ENCODE measurements at places on chromosomes 13 and 19.
A peak's percentile ranks its signal among the peaks of the same experiment; 100 is the strongest.

GRCh38 chr19:54188215-54188871 is 1.0 kb downstream of the MBOAT7 start:
- peak; percentile 85 for DNase-seq

GRCh38 chr13:34076319-34076718 is 258.4 kb downstream of the RFC3 start:
- DNase-seq: no peak

DNA sequence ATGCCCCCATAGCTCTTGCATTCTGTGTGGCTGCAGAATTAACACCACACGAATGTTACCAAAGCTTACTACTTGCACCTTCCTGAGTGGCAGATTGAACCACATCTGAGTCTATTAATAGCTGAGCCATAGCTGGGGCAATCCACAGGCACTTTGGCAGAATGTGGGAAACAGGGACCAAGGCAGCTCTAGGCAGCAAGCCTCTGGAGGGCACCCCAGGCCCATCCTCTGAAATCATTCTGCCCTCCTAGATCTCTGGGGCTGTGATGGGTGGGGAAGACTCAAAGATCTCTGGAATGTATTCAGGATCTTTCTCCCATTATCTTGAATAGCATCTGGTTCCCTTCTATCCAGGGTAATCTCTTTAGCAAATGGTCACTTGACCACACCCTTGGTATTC is 139.3 kb downstream of the TNFRSF19 start:
- no peak for DNase-seq

DNA sequence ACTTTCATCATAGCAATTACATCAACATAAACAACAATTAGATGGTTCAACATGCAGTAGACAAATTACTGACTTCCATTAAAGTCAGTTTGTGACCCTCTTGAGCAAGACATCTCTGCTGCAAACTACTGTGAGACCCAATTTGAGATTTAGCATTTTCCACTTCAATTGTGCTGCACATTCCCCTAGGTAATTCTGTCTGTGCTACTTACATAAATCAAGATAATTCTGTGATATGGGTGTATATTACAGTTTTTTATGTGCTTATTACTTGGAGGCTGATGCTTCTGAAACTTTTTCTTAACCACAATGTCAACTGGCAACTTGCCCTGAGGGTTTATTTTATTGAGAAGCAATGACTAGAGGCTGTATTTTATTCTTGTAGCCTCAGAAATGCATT is 1714.4 kb downstream of the OLFM4 start:
- no peak for DNase-seq

- DNase-seq: no peak
Measured at GRCh38 chr19:1566392-1567115, 1.6 kb downstream of the MEX3D start.

DNA sequence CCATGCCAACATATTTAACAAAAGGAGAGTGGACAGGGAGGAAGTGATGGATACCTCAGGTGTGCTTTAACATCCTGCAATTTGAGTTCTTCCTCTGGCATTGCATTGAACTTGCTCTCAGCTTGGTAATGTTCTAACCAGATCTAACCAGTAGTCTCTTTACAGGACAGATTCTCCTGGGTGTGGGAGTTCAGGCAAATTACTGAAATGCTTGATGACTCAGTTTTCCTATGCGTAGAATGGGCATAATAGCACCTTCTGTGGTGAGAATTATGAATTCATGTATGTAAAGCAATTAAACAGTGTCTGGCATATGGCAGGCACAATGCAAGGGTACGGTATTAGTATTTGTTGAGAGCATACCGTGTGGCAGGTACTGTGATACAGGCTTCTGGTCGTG is 3.6 kb downstream of the AKAP11 start:
- no peak for DNase-seq

DNA sequence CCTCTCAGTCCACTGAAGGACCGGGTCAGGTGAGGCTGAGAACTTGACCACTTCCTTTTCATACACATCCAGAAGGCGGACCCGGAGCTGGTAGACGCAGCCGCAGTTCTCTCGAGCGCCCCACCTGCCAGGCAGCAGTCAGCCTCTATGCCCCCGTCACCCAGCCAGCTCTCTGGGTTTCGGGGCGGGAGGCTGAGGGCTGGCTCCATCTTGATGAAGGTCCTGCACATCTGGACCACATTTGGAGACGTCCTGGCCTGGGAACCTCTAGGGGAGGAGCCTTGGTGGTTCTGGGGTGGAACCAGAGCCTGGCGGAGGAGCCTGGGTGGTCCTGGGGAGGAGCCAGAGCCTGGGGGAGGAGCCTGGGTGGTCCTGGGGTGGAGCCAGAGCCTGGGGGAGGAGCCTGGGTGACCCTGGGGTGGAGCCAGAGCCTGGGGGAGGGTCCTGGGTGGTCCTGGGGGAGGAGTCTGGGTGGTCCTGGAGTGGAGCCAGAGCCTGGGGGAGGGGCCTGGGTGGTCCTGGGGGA is 14.3 kb downstream of the MRPS12 start:
- DNase-seq: no peak

DNA sequence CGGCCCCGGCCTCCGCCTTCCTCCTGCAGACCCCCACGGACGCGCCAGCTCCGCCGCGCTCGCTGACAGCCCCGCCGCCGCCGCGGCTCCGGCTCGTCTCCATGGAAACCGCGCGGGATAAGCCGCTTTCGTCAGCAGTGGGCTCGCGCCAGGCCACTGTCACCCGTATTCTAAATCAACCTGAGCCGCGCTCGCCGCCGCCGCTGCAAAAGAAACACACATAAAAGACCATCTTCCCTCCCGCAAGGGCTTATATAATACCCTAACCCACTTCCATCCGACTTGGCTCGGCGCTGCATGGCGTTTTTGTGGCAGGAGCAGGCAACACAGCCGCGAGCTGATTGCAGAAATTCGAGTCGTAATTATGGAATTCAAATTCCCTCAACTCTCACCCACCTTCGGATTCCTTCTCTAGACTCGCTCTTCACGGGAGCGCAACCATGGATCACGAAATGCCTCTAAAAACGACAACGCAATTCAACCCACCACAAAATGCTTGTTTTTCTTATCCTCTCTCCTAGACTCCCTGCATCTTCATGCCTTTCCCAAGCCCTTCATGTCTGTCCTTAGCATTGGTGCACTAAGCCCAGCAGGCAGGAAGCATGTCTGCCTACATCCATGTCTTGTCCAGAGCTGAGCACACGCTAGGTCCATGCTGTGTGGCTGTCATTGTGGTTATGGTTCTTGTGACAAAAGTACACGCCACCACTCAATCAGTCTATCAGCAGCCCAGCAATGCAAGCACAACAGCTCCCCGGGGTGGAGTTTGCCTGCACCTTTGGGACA is at the start of gene AMER2:
TSS of gene AMER2 (minus strand) at position 772 of the 786 bp plus-strand sequence. CDS start at position 103, 669 bp downstream.
- DNase-seq: no peak

GRCh38 chr13:52016296-52016695 is 4.1 kb downstream of the ALG11 start:
- no peak for DNase-seq

- DNase-seq: no peak
Measured at GRCh38 chr19:38425222-38425809, 703 bp downstream of the RASGRP4 start.

DNA sequence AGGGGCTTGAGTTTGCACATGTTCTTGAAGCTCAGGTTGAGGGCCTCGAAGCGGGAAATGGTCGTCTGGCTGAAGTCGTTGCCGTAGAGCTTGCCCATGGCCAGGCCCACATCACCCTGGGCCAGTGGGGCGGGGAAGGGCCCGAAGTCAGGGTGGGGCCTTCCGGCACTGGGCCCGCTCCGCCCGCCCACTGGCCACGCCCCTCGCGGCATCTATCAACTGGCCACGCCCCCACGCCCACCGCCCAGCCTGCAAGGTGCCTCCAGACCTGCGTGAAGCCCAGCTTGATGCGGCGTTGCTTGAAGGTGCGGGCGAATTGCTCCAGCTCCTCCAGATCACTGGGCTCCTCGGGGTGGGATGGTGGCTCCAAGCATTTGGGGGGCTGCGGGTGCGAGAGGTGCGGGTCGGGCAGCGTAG is 19.9 kb downstream of the ZNF574 start:
- no peak for DNase-seq

DNA sequence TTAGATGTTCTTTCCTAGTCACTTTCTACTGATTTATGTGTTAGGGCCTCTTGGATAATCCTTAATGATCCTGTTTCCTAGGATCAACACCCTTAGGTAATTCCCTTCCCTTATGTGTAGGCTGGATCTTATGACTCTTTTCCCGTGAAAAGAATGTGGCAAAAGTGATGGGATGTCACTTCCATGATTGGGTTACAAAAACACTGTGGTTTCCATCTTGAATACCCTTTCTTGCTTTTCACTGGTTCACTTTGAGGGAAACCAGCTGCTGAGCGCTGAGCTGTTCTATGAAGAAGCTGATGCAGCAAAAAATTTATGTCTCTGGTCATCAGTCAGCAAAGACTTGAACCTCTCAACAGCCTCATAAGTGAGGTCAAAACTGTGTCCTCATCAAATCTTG is 609.4 kb downstream of the OLFM4 start:
- DNase-seq: no peak

DNA sequence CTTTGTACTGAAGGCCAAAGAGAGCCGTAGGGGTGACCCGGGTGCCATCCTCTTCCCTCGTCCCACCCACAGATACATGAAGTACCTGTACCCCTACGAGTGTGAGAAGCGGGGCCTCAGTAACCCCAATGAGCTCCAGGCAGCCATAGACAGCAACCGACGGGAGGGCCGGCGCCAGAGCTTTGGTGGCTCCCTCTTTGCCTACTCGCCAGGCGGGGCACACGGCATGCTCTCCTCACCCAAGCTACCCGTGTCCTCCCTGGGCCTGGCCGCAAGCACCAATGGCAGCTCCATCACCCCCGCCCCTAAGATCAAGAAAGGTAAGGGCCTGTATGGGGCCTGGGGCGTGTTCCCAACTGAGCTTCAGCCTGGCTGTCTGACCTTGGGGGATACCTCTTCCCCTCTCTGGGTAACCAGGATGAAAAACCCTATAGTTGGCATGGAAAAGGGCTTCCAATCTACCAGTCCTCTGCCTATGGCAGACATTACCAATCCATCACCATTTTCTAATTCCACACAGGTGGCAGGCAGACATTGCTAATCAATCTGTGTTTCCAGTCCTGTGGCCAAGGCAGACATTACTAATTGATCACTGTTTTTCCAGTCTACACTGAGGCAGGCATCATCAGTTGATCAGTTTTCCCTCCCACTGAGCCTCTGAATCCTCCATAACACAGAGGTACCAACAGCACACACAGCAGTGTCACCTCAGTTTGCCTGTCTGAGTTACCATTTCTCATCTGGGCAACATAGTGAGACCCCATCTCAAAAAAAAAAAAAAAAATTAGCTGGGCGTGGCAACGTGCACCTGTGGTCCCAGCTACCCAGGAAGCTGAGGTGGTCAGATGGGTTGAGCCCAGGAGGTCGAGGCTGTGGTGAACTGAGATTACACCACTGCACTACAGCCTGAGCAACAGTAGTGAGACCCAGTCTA is 19.1 kb upstream of the WDR18 start:
- no peak for DNase-seq

DNA sequence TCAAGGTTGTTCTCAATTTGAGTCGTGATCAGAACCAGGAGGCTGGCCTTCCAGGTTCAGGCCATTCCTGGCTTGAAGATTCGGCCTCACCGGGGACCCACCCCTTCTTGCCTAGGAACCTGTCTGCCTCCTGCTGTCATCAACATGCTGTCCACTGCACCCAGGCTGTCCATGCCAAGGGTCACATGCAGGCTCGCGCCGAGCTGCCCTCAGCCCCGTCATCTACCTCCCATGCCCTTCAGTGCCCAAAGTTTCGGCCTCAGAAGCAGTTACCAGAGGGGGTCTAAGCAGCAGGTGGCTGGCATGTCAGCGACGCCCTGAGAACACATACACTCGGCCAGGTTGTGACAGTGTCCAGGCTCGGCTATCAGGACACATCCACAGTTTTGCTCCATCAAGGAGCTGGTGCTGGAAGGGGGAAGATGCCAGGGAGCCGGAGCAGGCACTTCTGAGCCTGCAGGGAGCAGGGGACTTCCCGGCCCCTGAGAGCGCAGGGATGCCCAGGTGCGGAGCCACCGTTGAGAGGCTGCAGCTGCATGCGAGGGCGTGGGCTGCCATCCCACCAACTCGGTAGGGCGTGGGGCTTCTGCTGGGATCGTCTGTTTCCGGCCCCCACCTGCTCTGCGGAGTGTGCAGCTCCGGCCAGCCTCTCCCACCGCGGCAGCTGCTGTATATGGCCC is 590.9 kb upstream of the SLITRK5 start:
- DNase-seq: no peak

DNA sequence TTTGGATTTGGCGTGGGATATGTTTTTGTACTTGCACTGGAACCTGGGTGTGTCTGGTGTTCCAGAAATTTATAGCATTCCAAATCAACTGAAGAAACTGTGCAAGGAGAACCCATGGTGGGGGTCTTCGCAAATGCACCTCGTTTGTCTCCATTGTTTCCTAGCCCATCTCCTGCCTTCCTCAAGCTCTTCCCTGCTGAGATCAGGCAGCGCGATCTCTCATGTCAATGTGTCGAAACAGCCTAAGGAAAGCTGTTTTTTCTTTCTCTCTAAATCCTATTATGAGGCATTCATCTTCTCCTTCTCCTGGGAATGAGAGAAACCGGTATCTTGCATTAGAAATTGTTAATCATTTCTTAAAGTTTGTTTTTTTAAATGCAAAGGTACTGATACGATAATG is 131.0 kb downstream of the KLF5 start:
- DNase-seq: no peak

- DNase-seq: no peak
Measured at GRCh38 chr13:28058866-28059613, 41.3 kb downstream of the FLT3 start.

DNA sequence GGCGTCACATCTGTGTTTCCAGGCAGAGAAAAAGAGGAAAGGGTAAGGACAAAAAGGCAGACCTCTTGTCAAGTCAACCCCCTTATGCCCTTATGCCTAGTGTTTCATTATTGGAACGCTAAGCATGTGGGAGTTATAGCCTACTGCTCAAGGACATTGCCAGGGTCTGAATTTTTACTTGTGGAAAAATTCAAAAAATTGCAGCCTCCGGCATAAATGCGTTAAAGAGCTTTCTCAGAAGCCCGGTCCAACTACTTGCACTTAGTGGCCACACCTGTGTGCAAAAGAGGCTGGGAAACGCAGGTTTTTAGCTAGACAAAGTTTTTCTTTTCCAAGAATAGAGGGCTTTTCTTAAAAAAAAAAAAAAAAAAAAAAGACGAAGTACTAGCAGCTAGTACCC is 139.8 kb downstream of the DPF1 start:
- no peak for DNase-seq

GRCh38 chr19:3710265-3710812 is 2.2 kb downstream of the TJP3 start:
- no peak for DNase-seq

DNA sequence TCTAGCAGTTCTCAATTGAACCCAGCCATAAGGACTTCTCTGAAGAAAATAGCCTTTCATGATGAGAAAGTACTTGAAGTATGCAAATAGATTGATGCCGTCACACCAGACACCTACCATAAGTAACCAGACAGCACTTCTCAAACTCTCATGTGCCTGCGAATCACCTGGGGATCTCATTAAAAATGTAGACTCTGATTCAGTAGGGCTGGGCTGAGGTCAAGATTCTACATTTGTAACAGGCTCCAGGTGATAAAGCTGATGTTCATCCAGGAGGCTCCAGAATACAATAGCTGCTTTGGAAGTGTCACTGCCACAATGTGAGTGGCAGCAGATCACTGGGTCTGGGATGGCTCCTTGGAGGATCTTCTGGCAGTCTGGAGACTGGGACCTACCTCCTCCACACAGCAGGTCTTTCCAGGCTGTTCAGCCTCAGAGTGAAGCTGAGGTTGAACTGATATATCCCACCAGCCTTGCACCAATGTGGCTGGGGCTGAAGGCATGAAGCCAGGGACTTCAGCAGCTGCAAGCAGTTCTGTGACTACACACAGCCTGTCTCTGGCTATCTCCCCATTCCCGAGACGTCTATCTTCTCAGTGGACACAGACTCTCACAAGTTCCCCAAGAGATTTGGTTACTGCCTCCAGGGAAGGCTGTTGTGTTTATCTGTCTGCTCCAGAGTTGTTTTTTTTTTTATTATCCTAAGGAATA is 9.1 kb downstream of the MBNL2 start:
- DNase-seq: no peak
